ENCODE measurements at places on chromosomes 12 and 14.
A peak's percentile ranks its signal among the peaks of the same experiment; 100 is the strongest.

DNA sequence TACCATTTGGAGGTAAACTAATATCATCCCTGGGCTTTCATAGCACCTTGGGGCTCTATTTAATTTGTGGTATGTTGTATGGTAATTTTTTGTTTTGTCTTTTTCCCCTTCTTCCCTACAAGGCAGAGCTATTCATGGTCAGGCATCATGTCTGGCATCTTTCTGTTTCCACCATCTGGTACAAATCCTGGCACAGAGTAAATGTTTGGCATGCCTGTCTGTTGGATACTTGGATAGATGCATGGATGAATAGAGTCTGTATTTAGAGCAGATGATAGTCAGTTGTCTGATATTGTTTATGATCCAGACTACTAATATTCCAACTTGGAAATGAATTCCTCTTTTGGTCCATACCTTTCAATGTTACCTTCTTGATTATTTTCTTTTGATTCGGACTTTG, 139.8 kb downstream of the NEDD1 start:
- peak; percentile 45 for DNase-seq

DNA sequence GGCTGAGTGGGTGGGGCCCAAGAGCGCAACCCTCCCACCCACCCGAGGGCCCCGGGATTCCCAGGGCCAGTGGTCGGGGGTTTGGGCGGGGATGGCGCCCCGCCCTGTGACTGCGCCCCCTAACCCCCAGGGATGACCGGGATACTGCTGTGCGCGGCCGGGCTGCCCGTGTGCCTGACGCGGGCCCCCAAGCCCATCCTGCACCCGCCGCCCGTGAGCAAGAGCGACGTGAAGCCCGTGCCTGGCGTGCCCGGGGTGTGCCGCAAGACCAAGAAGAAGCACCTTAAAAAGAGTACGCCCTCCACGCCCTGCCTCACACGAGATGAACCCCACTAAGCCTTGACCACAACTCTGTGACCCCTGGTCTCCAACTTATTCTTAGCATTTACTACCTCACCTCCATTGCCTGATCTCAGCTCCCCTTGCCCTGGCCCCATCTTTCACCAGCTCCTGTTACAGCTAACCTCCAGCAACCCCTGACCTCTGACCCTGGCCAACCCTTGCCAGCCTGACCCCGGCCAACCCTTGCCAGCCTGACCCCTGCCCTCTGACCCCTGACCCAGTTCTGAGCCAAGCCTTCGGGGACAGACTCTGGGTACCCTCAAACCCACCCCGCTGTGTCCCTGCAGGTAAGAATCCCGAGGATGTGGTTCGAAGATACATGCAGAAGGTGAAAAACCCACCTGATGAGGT, 37.0 kb downstream of the DTX1 start:
- DNase-seq = no peak

- DNase-seq = no peak
Measured at GRCh38 chr12:123433615-123434014, 2.9 kb downstream of the RILPL2 start.

GRCh38 chr14:75295061-75295461, 16.4 kb downstream of the FOS start:
- no peak for DNase-seq

DNA sequence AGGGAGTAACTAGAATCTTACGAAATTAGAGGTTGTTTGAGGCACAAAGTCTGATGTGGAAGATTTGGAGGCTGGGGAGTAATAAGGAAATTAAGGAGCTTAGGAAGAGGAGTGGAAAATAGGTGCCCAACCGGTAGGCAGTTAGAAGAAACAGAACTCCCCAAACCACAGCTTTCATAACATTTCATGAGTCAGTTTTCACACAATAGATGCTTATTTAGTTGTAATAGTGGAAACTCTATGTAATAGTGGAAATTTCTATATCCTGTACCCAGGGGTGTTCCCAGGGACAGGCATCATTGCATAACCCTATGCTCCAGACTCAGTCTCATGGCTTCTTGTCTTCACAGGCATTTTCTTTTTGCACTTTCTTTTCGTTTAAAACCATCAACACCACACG, 8.3 kb downstream of the C3AR1 start:
- DNase-seq = no peak

DNA sequence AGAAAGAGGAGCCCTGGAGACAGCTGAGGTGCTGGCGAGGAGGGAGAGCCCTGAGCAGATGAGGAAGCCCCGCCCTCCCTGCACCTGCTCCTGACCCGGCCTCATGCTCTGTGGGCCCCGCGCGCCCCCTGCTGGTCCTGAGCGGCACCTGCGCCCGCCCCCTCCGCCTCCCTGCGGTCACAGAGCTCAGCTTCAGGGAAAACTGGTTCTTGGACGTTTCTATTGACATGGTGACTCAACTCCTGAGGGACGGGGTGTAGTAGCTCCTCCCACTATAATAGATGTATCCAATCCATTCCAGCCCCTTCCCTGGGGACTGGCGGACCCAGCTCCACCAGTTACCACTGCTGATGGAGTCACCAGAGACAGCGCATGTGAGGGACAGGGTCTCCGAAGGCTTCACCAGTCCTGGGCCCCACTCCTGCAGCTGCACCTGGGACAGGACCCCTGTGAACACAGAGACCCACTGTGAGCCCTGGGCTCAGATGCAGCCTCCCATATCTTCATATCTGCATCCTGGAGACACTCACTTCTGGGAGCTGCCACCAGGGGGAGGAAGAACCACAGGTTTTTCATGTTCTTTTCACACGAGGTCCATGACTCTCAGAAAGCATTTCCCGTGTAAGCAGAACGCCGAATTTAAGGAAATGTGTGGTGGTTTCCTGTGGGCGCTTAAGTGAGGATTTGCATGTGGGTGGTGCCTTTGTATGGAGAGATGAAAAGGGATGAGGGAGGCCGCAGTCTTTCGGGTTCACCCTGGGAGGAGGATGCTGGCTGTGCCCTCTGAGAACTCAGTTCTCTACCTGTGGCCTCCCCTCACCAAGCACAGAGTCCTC, 1346.4 kb downstream of the TMEM121 start:
- peak; percentile 52 for DNase-seq

GRCh38 chr12:130862161-130862560, 9.7 kb upstream of the RAN start:
- no peak for DNase-seq

DNA sequence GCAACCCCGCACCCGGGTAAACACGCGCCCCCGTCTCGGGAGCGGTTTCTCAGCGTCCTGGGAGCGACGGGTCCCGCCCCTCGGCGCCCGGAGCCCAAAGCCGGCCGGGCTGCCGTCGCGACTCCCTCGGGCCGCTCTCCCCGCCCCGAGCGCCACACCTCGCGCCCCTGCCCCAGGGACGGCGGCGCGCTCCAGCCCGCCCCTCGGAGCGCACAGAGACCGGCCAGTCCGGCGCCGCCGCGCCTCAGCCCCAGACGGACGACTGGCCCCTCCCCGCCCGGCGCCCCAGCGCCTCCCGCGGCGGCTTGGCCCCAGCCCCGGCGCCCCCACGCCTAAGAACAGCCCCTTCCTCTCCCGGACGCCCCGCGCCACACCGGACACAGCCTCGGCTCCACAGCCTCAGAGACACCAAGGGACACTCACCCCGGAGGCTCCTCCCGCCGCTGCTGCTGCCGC, 411 bp downstream of the BTBD7 start:
- peak; percentile 24 for DNase-seq

GRCh38 chr14:51862860-51863259, 2.4 kb downstream of the GNG2 start:
- DNase-seq = no peak

GRCh38 chr14:36516719-36517241, 3.3 kb downstream of the NKX2-1 start:
- DNase-seq = no peak

DNA sequence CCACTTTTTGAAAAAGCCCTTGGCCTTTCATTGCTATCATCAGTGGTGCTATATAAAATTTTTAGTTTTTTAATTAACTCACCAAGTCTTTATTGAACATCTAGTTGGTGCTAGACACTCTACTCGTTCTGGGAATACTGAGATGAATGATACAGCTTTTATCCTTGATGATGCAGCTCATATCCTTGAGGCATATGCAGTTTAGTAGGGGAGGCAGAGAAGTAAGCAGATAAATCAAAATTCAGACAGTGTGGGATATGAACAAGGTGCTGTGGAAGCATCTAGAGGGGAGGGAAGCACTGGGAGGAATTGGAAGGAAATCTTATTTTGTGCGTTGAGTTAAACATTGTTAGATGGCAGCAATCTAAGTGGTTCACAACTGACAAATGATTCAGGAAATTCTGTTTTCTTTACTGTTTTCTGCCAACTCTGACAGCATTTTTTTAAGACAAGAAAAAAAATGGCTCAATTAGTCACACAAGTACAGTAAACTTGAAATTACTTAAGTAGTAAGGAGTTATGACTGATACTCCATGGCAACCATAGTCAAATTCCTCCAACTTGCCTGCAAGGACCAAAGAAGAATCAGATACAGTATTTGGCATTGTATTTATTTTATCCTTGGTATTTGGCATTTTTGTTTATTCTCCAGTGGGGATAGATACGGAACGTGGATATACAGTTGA, 119.2 kb downstream of the TMTC2 start:
- DNase-seq = no peak
